ENCODE measurements at places on chromosomes 13 and 19.

- DNase-seq, result no peak
Observed at GRCh38 chr13:49464621-49465325, 20.7 kb downstream of the SETDB2 start.

GRCh38 chr13:95301183-95301967, at the start of gene ABCC4:
ABCC4 (minus strand) TSS chr13:95301451; CDS start chr13:95301314, 137 bp downstream.
- DNase-seq, result peak; percentile 56

DNA sequence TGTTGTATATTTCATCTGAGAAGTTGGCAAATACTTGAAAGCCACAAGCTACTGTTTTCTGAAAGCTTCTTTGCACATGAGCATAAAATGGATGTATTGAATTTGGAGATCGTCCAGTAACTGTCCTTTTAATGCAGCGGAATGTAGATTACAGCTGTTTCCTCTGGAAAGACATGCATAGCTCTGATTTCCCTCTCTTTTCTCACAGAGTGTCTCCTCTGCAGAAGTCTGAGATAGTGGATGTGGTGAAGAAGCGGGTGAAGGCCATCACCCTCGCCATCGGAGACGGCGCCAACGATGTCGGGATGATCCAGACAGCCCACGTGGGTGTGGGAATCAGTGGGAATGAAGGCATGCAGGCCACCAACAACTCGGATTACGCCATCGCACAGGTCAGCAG, 283.0 kb downstream of the SHISA2 start:
- DNase-seq, result no peak

DNA sequence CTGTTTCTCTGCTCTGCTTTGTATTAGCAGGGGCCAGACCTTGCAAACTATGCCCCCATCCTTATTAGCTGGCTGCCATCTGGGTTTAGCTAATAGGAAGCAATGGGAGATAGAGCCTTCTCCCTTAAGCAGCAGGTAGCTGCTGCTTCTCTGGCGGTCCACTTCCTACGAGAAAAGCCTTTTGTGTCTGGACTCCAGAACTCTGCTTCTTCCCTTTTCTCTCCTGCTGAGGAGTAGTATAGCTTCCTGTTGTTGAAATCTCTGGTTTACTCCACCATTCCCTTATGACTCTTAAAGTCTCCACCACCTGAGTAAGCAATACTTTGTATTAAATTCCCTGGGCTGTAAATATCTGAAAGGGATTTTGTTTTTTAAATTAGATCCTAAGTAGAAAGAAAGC, 147.1 kb downstream of the DNAJC15 start:
- DNase-seq, result no peak

DNA sequence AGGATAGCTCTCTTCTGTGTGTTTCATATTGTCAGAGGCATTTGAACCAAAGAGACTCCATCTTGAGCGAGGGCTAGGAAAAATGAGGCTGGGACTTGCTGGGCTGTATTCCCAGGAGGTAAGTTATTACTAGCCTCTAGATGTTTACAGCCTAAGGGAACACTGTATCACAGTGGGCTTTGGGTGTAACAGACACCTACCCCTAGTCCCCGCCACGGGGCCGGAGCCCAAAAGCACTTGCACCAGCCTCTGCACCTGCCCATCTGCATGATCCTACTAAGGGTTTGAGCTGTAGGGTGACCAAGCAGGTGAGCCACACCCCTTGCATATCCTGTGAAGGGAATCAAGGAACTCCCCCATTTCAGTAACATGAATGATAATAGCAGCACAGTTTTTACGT, 1972.2 kb downstream of the OLFM4 start:
- DNase-seq, result no peak

DNA sequence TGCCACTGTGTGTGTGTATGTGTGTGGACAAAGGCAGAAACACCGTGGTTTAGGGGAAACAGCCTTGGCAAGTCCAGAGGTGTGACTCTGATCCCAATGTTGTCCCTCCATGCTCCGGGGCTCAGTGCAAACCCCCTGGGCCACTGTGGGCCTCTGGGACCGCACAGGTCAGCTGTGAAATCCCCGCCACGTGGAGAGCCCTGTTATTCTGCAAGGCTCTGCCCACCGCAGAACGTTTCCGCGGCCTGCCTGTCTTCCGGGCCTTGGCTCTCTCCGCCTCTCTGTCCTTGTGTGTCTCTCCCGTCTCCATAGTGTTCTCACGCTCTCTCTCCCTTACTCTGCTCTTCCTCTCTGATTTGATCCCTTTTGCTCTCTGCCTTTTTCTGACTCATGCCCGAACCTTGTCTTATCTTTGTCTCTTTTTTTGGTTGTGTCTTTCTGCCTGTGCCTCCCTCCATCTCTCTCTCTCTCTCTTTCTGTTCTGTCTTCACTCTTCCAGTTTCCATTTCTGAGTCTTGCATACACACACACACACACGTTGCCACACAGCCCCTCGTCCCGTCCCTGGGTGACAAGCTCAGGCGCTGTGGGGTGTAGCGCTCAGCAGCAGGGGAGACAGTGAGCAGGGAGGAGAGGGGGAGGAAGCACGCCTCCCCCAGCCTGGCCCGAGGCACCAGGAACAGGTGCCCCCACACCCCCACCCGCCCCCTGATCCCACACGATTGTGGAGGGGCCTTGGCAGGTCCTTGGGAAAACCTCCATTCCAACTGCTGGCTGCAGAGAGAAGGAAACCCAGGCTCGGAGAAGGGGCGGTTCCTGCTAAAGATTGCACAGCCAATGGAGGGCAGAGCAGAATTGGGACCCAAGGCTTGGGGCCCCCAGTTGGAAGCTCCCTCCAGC, 3.0 kb downstream of the TTYH1 start:
- no peak for DNase-seq

DNA sequence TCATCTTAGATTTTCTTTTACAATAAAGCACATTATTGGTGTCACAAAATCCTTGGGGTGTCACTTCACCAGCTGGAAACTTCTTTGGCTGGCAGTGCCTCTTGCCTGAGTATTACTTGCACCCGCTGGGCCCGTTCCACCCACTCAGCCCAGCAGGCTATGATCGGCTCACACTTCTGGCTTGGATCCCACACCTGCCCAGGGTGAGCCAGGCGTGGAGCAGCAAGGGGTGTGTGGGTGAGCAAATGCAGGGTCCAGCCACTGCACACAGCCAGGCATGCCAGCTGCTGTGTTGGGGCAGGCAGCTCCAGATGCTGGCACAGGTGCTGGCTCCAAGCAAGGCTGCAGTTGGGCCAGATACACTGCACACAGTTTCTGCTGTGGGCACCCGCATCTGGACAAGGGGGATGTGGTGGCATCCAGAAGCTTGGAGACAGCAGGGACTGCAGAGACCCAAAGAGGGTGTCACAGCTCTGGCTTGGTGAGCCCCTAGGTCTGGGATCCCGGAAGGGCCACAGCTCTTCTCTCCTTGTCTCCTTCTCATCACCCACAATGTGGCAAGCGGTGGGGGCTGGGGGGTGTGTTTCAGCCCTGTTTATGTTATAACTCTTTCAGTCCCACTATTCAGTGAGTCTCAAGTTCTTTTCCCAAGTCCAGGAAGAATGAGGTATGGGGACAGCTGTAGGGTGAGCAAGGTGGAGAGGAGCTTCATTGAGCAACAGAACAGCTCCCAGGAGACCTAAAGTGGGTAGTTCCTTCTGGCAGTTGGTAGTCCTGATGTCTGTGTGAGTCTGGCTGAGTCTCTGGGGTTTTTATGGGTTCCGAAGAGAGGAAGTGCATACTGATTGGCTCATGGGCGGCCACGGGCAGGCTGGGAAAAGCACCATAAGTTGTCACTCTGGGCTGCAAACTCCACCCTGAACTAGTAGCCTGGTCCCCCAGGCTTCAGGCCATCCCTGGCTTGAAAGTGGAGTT, 25.3 kb upstream of the TBC1D4 start:
- DNase-seq, result no peak

- DNase-seq, result no peak
Observed at GRCh38 chr13:50448535-50448998, 394.9 kb downstream of the DLEU7 start.

- DNase-seq, result no peak
Observed at GRCh38 chr19:5877427-5877826, 7.1 kb upstream of the FUT5 start.

DNA sequence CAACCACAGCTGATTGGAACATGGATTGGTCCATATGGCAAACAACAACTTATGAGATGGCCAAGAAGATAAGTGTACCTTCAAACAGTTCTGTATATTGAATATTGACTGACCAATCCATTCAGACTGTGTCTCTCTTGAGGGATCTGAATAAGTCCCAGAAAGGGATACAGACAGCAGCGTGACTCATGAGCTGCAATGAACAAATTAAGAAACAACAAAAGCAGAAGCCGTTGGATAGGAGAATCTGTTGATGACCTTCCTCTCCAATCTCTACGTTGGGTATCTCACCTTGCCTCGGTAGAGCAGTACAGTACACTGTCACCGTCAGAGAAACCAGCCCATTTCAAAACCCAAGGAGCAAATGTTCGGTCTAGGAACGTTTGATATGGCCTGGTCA, 21.3 kb downstream of the MBD3L2B start:
- no peak for DNase-seq

- no peak for DNase-seq
Observed at GRCh38 chr13:75197803-75198202, 284.2 kb downstream of the TBC1D4 start.

- peak; percentile 63 for DNase-seq
Observed at GRCh38 chr19:17755977-17756670, 4.8 kb downstream of the FCHO1 start.

DNA sequence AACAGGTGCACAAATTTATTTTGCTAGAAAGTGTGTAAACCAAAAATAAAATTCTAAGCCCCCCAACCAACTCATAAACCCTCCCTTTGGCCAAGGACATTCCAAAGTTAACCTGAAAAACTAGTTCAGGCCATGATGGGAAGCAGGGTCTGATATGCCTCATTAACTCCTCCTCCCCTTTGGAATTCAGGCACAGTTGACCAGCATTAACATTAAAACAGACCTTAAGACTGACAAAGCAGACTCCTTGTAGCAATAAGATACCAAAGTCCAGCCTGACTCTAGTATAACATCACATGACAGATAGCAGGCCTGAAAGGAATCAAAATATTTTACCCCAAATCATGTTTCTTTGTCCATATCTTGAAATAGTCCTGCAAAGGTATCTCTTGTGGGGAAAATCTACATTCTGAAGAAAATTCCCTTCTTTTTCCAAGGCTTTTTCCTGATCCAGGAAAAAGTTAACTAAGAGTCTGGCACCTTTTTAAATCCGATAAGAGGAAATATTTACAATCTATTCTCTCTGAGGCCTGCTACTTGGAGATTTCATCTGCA, 19.7 kb downstream of the NEK5 start:
- no peak for DNase-seq

DNA sequence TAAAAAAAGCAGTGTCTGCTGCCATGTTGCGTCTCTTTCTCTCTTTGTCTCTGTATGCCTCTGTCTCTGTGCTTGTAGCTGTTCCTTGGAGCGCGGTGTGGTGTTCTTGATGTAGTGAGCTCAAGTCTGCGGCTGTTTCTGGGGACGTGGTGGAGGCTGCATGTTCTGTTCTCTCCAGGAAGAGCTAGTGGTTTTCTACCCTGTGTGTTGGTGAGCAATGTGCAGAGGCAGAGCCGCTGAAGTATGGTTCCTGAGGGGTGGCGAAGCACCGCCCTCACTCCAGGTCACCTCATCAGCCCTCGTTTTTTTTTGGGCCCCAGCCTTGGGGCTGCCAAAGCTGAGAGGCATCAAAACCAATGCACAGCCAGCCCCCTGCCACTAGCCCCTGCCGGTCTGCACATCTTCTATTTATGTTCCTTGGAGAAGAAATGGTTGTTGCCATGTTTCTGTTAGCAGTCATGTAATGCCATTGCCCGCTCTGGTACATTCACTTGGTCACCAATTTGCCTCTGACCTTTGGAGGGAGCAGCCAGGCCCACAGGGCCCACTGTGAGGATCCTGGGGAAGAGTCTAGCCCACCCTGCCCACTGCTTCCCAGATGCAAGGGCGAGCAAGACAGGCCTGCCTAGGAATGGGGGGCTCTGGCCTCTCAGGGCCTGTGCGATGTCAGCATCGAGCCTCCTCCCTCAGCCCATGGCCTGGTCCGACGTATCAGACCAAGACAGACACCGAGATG, 7.2 kb downstream of the HNRNPL start:
- no peak for DNase-seq

GRCh38 chr13:39245688-39246087, 207.4 kb downstream of the NHLRC3 start:
- DNase-seq, result no peak

- DNase-seq, result no peak
Observed at GRCh38 chr19:17495639-17496296, 15.7 kb upstream of the PGLS start.

DNA sequence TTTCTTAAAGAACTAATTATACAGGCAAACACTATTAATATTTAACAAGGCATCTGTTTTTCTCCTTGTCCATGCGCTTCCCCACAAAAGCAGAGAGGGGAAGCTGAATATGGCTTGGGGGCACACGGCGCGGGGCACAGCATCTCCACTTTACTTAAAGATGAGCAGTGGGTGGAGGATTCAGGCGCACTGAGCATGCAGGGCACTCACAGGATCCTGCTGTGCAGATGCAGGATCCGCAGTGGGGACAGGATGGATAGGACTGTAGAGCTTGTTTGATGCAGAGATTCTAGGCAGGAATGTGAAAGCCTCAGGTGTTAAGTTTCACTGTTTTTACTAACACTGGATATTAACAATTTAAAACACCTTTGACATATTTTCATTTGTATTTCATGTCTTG, 43.3 kb downstream of the ATP11A start:
- DNase-seq, result no peak

DNA sequence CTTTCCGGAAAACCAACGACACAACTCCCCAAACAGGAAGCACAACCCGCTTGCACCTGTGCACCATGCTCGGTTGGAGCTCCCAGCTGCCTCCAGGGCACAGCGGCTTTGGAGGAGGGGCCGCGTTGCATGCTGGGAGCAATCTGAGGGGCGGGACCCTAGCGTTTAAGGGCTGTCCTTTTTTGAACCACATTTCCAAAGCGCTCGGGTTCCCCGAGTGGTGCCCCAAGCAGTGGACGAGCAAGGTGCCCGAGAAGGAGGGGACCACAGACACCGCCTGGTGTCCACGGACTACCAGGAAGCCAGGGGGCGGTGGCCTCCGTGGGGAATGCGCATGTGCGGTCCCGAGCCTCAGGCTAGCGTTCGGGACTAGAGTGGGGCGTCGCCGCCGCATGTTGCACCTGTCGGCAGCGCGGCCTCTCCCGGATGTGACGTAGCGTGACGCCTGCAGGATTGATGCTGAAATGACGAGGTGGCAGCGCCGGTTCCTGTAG, 11.9 kb upstream of the ZNF57 start:
- peak; percentile 12 for DNase-seq
